AG04449 (cell line): ENCODE measurements at places on chromosomes 6 and 20.

- no peak for DNase-seq
Measured at GRCh38 chr6:122284848-122285247, 114.6 kb upstream of the HSF2 start.

DNA sequence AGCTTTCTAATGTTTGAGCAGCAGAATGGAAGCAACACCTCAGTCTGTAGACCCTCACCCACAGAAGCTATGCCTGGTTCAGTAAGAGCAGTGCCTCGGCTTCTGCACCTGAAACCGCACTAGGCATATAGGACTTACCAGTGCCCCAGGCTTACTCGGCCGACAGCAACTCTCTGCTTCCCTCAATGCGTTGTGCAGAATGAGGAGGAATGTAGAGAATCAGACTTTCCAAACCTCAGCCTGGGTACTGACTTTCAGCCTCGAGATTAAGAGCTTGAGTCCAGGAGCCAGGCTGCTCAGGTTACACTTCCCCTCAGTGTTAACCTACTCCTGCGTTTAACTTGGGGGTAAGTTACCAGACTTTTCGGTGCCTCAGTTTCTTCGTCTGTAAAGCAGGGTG, 8.6 kb downstream of the EYA2 start:
- DNase-seq, result no peak

DNA sequence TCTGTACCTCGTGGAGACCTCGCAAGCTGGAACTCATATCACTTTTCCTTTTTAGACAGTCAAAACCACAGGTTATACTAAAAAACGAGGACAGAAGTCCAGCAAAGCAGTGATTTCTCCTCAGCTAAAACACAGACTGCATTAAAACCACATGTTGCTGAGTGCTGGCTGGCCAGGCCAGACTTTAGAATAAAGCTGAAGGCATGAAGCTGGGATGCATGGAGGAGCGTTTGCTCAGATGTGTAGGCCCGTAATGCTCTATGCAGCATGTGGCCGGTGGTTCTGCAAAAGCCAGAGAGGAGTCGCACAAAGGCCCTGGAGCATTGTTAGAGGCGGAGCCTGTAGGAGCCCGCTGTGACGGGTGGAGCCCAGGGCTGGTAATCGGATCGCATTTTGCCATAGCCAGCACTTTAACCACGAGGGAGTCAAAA, 83.6 kb downstream of the SMOC2 start:
- DNase-seq, result no peak

GRCh38 chr6:127423921-127424320, 35.3 kb downstream of the KIAA0408 start:
- no peak for DNase-seq

- no peak for DNase-seq
Measured at GRCh38 chr6:65707126-65707826, at the start of gene EYS. TSS of gene EYS (minus strand) at chr6:65707226. CDS start at chr6:65495410, 211,816 bp downstream.

DNA sequence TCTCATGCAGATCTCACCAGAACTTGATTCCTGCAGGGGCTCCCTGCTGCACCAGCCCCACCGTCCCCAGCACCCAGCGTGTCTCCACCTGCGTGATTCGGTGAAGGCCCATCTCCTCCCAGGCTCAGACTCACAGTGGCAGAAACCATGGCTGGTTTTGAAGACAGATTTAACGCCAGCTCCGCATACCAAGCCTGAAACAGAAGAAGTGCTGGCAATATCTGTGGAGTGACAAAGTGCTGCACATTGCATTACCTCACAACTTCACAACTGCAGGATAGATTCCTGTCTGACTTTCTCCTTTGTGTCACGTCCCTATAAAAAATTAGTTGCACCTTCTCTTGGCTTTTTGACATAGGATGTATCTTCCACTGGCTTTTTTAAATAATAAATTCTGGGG, 120.7 kb downstream of the TTLL2 start:
- no peak for DNase-seq

DNA sequence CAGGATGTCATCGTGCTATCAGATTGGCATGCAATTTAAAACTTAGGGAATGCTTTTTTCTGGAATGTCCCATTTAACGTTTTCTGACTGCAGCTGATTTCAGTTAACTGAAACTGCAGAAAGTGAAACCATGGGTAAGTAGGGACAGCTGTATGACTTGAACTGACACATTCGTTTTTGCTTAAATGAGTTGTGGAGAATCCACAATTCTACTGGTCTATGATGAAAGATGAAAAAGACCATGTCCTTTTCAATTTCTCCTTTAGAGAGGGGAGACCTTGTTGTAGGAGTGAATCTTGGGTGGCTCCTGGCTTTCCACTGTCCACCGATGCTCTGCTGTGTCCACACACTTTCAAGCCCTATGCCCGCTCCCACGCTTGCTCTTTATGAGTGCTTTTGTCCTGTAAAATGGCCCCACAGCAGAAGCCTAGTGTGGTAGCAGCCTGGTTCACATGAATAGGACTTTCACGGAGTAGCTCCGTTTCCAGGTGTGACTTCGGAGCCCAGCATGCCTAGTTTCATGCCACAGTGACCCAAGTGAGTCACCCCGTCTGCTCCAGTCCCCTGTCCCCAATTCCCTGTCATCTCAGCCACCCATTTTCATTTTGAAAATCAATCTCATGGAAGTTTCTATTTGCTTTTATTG, 21.9 kb downstream of the DYNLT1 start:
- DNase-seq, result no peak

GRCh38 chr20:64079273-64080012, at the start of gene RGS19:
TSS of gene RGS19 (minus strand) at chr20:64079518. CDS start at chr20:64076886, 2,632 bp downstream.
- DNase-seq, result no peak

- DNase-seq, result peak; percentile 19
Measured at GRCh38 chr6:24927985-24928745, 7.6 kb downstream of the RIPOR2 start.

- no peak for DNase-seq
Measured at GRCh38 chr6:135540207-135540840, 42.8 kb upstream of the AHI1 start.

DNA sequence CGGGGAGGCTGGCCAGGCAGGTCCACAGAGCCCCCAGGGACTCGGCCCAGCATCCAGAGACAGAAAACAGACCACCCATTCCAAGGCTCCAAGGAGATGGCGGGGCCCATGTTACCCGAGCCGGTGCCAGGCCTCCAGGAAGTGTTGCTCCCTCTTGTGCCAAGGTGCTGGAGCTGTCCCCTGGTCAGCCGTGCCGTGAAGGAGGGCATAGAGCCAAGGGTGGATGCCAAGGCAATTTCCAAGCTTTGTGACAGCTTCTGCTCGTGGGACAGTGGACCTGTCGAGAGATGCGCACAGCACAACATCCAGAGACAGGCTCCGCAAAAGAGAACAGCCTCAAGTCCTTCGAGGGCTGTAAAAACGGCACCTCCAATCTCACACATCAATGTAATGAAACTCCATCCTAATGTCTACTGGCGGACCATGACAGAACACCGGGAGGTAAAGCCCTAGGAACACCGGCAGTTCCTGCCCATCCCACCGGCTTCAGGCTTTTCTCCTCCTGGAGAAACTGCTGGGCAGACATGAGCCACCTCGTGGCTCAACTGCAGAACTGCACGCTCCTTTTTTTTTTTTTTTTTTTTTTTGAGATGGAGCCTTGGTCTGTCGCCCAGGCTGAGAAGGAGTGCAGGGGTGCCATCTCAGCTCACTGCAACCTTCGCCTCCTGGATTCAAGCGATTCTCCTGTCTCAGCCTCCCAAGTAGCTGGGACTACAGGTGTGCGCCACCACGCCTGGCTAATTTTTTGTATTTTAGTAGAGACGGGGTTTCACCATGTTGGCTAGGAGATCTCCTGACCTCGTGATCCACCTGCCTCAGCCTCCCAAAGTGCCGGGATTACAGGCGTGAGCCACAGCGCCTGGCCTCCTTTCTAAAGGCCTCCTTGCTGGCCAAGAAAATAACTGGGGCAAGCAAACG, 30.9 kb upstream of the AVP start:
- DNase-seq, result no peak

DNA sequence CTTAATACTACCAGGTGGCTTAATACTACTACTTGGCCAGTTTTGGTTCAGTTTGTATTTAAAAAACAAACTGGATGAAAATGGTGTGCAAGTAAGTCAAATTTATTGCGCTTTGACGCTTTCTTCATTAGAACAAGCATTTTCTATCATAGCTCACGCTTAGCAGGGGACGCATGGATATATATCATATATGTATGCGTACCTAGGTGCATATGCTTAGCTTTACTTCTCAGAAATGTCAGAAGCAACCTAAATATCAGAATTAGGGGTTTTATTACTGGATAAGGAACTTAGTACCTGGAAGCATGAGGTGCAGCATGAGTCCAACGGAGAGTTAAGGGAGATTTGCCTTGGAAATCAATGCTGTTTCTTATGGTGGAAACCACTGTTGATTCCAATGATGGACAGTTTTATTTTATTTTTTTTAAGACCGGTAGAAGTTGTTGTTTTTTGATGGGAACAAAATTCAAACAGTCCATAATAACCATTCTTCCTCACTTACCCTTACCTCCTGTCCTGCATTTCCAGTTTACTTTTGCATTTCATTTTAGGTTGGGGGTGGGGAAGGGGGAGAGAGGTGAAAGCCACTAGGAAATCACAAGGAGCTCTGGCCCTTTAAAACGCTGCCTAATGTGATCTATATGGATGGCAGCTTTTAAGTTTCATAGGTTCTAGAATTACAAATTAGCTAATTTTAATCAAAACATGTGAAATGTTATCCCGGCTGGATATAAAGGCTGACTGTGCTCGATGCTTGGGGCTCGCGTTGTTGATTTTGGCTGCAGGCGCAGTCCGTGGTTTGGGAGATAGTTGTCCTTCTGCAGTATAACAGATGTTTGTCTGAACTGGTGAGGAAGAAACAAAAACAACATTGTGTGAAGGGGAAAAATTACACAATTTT, 2.1 kb downstream of the SOBP start:
- DNase-seq, result peak; percentile 3

- DNase-seq, result no peak
Measured at GRCh38 chr6:41446132-41446531, 100.0 kb upstream of the FOXP4 start.

DNA sequence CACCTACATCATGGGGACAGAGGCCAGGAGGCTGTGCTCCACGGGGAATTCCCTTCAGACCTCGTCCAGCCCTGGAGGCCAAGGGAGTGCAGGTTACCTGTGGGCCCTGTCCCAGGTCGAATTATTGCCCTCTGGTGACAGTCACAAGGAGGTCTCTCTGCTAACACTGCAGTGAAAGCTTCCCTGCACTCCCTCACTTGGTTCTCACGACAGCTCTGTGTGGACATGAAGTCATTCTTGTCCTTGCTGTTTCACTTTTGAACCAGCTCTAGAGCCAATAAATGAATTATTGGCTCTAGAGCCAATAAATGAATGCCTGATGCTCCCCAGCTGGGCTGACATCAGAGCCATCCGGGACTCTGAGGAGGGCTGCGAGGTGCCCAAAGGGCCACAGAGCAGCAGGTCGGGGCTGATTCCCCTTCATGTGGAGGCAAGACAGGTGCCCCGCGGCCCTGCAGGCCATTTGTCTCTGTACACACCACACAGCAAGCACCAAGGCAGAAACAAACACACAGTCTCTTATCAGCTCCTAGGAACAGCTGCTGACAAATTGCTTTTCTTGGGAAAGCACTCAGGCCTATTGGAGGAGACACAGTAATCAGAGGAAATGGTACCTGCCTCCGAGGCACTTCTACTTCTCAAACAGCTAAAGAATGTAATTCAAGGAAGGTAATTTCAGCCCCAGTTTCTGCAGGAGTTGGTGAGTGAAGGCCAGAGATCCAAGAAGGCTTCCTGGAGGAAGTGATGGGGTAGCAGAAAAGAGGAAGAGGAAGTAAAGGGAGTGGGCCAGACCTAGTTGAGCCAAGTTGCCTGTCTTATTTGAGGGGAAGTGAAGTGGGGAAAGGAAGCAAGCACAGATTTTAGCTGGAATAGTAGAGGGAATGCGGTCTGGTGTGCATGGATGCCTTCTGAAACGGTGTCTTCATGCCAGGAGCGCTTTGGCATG, 27.5 kb upstream of the TBXT start:
- DNase-seq, result no peak

DNA sequence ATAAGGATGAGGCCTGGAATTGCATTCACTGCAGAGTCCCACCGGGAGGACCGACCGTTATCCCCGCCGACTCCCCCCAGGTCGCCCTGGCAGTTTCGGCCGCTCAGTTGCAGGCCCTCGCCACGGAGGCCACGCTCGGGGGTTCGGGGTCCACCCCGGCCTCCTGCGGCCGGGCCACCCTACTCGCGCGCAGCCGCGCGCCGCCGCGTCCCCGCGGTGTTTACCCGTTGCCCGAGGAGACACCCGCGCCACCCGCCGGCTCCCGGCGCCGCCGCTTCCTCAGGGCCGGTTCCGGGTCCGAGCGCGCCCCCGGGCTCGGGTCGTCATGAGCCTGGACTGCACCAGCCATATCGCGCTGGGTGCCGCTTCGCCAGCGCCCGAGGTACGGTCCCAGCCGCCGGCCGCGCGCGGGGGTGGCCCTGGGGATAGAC, at the start of gene CCDC170:
TSS of gene CCDC170 (plus strand) at position 214 of the 431 bp plus-strand sequence. CDS start at position 326, 112 bp downstream.
- no peak for DNase-seq

- DNase-seq, result no peak
Measured at GRCh38 chr6:164531736-164532135, 777.7 kb downstream of the C6orf118 start.

DNA sequence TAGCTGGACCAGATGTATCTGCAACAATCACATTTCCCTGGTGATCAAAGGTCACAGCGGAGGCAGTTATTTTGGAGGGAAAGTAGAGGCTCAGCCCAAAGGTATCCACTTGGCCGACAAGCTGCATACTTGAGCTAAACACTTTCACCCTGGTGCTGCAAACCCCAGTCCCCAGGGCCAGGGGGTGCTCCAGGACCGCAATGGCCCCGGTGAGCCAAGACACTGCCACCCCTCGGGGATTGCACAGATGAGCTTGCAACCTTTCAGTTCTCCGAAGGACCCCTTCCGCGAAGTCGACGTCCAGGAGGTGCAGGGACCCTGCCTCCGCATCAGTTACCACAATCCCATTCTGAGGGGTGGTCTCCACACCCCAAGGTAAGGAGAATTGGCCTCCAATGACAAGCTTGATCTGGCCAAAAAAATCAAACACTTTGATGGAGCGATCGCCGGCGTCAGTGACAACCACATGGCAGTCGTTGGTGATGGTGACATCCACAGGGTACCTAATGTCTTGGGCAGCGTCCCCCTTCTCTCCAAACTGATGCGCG, 823 bp downstream of the NHLRC1 start:
- DNase-seq, result no peak

- no peak for DNase-seq
Measured at GRCh38 chr20:39333211-39333610, 371.1 kb downstream of the DHX35 start.

DNA sequence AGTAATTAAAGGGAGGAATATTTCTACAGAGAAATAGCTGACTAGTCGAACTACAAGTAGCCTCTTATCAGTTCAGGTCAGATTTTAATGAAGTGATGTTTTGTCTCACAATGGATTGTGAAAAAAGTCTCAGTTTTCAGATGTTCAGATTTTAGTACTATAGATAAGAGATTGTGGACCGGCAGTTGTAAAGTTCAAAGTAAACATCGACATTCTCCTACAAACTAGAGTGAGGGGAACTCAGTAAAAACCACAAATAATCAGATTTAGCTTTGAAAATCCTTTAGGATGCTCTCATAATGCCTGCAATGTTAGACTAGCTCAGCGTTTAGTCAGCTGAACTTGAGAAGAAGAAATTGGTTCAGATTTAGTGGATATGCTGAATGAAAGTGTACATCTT, 39.9 kb downstream of the RCAN2 start:
- no peak for DNase-seq
